ENCODE measurements at places on chromosomes 5 and 9.

GRCh38 chr5:142875936-142876335 lies 105.8 kb downstream of the ARHGAP26 start:
- ATAC-seq = no peak

DNA sequence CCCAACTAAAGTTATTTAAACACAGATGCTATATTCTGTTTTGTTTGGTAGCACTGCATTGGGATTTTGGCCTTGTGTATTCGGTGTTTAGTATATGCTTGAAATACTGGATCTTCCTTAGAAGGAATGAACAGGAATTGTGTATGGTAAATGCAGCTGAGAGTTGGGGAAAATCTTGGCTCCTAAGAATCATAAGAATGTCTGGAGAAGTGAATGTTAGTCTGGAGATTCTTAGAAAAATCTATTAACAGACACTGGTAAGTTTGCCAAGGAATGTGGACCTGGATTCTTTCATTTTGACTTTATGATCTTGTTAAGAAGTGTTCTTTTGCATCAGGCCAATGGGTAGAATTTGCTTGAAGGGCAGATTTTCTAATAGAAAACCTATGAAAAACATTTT lies 38.9 kb downstream of the SNX30 start:
- no peak for ATAC-seq

GRCh38 chr9:69455311-69455710 lies 130.3 kb downstream of the ENTREP1 start:
- ATAC-seq = no peak

DNA sequence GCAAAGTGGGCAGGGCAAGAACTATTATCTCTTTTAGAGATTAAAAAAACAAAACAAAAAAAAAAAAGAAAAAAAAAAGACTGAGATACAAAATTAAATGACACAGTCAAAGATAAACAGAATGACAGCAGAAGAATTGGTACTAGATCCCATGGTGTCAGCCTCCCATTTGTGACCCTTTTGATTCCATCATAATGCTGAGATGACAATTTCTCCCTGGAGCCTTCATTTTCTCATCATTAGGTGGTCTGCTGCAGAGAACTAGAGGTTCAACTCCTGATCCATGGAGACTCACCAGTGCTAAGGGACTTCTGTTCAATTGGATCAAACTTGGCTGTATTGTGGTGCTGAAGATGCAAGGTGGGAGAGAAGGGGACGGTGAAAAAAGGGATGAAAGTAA lies 123.5 kb upstream of the SPDL1 start:
- ATAC-seq = no peak

- no peak for ATAC-seq
These were observed 7.5 kb upstream of the PLCXD3 start for GRCh38 chr5:41517909-41518308.

GRCh38 chr9:80951675-80952074 lies 737.7 kb downstream of the TLE1 start:
- no peak for ATAC-seq

GRCh38 chr9:92706218-92706940 lies 36.4 kb upstream of the IPPK start:
- no peak for ATAC-seq

DNA sequence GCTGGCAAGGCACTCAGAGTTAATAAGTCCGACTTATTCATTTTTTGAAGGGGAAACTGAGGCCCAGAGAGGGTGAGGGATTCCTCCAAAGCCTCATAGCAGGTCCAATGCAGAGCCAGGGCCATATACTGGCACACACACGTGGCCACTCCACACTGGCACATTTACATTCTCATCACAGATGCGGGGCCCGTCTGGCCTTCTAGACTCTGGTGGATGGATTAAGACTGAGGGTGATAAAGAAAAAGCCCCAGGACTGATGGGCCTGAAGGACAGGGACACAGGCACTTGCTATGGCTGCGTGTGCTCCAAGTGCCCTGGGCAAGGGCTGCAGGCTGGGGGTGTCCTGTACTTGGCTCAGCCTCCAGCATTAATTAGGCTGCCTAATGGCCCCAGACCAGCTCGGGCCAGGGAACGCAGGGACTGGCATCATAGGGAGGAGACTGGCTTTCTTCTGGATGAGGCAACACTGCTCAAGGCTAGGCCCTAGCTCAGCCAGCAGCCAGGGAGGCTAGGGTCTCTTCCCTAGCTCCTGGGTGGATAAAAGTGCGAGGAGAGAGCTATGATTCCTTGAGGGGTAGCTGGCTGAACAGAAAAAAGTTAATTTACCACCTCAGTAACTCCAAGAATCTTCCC lies 28.5 kb upstream of the CSF1R start:
- ATAC-seq = no peak

DNA sequence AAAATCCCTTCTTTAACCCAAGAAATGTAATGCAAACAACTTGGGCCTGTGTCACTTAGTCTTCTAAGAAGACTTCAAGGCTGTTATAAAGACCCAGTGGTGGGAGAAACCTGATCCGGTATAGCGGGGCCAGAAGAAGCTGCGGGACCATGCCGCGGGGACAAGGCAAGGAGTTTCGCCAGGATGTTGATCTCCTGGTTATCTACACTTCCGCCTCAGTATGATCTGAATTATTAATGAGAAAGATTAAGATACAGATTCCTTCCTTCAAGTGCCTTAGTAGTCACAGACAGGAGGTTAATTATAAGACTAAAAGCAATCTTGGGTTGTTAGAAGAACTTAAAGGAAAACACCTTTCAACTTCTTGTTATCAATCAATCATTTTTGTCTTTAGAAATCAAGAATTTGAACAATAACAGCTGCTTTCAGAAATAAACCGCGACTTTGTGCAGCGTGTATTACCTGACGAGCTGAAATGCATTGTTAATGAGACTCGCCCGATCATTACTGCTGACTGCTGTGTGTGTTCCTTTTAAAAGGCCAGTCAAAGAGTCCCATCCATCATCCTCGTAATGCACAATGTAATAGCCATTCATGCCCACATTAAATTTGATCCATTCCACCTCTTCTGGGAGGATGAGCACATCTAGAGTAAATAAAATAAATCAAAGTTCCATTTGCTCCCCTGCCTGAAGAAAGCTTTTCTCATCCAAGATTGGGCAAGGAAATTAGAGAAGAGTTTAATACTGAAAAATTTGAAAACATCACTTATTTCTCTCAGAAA lies 22.2 kb downstream of the ERAP1 start:
- ATAC-seq = peak; percentile 99

DNA sequence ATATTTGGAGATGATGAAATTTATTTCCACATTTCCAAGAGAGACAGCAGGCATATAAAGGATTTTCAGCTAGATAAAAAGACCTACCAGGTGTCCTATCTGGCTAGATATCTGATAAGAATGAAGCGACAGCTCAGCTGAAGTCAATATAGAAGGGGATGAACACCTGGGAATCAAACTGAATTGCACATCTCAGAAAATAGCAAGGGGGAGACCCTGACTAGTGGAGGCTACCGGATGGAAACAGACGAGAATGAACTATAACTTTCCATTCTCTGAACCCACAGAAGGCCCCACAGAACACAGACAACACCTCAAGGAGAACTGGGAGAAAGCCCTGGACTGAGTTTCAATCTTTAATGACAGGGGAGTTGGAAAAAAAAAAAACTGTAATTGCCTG lies 51.1 kb downstream of the CPLANE1 start:
- ATAC-seq = no peak

DNA sequence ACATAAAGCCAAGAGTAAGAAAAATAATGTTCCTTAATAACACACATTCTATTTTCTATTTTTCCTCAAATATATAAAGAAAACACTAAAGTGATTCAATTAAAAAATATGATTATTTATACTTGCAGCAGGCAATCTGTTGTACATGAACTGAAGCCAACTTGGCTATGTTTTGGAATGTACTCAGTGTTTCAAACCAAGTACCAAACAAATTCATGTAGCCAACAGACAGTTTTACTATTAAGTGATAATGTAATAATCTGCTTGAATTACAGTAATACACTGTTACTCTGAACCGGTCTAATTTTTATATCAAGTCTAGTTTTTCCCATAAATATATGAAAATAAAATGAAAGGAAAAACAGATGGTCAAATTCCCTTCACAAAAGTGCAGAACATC lies 58.0 kb downstream of the CEP120 start:
- no peak for ATAC-seq

GRCh38 chr5:102794047-102794446 lies 38.9 kb downstream of the PAM start:
- no peak for ATAC-seq

- no peak for ATAC-seq
These were observed 23.5 kb upstream of the IFNE start for GRCh38 chr9:21505425-21506179.

DNA sequence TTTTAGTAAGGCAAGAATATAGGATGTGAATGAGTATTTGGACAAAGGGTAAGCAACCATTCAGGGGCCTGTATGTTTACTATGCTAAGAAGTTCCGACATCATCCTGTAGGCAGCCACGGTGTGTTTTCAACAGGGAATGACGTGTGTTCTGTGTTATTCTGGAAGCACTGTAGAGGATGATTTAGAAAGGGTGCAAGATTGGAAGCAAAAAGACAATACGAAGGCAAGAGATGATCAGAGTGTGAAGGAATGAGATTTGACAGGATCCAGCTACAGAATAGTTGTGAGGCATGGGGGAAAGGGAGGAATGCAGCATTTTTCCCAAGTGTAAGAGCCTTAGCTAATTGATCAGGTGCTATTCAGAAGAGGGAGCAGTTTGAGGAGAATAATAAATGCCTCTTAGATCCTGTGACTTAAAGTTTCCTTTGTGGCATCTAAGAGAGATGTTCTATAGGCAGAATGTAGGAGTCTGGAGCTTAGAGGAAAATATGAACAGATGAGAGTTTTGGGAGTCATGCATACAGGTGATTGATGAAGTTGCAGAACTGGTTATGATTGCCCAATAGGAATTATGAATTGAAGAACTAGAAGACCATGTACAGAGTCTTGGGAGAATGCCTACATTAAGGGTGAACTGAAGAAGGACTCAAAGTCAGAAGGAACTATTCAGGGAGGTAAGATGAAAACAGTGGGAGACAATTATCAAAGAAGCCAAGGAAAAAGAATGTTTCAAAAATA lies 2.5 kb downstream of the SMC5 start:
- no peak for ATAC-seq
